ENCODE measurements at places on chromosomes 16 and 17.

- DNase-seq = no peak
These were observed 414.6 kb downstream of the SLC39A11 start for GRCh38 chr17:72677714-72678390.

- DNase-seq = no peak
These were observed 585 bp upstream of the KRT36 start for GRCh38 chr17:41490000-41490990.

DNA sequence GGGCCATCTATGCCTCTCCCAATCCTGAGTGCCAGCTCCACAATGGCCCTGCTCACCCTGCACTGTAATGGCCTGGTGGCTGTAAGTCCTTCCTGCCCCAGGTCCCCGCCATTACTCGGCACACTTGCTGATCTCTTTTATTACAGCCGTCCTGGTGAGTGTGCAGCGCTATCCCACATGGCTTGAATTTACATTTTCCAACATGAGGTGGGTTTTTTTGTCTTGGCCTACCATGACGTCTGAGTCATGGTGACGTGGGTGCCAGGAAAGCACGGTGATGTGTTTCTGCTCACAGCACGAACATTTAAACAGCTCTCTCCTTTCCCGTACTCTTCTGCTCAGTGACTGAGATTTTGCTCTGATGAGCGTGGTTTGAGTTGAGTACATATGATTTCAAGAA lies 55.2 kb upstream of the FOXF1 start:
- DNase-seq = no peak

DNA sequence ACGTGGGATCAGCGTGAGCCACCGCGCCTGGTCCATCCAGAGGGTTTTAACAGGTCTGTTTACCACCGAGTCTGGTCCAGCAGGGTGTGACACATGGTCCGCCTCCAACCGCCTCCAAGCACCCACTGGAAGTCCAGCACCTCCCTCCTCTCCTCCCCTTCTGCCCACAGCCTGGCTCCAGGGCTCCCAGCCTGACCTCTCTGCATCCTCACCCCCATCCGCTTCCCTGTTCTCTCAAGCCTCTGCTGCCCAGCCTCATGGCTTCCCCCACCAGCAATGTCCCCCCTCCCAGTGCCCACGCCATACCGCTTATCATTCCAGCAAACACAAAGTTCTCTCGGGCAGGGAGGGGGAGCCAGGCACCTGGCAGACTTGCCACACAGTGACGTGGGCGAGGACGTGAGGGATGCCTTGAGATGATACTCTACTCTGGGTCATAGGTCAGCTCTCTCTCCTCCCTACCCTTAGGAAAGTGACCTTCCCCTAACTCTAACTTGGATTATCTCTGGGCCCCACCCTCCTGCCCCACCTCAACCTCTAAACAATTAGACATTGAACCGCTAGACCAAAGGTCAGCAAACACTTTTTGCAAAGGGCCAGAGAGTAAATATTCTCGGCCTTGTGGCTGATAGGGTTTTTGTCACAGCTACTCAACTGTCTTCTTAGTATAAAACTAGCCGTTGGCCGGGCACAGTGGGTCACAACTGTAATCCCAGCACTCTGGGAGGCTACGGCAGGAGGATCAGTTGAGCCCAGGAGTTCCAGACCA lies 23.1 kb downstream of the CDC42EP4 start:
- DNase-seq = no peak

DNA sequence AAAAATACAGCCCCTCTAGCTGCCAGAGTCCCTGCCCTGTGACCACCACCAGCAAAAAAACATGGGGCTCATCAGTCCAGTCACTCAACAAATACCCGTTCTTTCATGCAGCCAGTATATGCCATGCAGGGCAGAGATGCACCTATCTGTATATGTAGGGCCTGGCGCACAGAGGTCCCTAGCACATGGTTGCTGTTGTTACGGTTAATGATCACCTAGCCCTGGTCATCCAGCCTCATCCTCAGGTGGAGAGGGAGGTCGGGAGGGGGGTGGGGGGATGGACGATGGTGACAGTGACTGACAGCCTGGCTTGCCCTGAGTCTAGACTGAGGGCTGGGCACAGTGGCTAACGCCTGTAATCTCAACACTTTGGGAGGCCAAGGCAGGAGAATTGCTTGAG lies 1.5 kb downstream of the SDR42E2 start:
- DNase-seq = no peak

- DNase-seq = no peak
These were observed 42.2 kb downstream of the RPTOR start for GRCh38 chr17:80586846-80587228.

DNA sequence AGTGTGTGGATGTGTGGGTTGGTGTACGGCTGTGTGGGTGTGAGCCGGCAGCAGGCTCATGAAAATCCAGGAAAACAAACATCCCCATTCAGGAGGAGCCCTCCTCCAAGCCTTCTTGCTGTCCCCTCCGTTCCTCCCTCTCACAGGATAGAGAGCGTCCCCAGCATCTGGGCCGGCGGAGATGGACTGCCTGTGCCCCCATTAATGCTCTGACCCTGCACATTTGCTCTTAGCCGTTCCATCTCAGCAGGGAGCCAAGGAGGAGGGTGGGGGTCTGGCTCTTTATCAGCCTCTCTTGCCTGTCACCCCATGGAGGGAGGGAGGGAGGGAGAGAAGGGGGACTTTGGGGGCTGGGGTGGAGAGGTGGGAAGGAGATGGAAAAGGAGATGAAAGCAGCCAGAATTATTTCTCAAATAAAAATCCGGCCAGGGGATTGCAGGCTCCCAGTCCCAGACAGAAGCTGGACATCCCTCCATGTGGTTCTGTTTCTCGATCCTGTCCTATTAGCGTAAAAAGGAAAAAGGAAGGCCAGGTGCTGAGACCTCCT lies 240.0 kb upstream of the ZFHX3 start:
- DNase-seq = no peak

DNA sequence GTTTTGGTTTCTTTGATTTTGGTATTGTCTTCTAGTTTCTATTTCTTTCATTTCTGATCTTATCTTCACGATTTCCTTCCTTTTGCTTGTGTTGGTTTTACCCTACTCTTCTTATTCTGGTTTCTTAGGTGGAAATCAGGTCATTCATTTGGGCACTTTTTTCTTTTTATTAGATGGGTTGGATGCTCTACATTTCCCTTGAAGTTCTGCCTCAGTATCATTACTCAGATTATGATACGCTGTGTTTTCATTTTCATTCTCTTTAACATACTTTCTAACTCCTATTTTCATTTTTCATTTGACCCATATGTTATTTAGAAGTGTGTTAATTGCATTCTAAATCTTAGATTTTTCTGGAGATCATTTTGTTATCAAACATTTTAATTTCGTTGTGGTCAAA lies 108.6 kb downstream of the IRF8 start:
- DNase-seq = no peak

GRCh38 chr17:82638183-82638773 lies 10.0 kb downstream of the WDR45B start:
- no peak for DNase-seq

GRCh38 chr17:58506354-58507080 lies 7.9 kb downstream of the MTMR4 start:
- DNase-seq = no peak

DNA sequence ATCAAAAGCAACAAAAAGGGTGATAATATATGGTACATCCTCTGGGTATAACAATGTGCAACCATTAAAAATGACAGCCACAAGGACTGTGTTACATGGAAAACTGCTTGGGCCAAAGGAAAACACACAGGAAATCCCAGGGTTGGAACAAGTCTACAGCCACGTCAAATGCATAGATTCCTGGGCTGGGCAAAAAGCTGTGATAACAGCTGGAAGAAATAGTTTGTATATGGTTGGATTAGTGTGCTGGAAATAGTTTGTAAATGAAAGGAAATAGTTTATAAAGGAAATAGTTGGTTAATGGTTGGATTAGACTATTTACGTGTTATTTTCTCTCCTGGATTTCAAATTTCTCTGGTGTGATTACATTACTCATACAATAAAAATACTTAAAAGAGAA lies 2.6 kb downstream of the HSD17B2 start:
- no peak for DNase-seq

GRCh38 chr17:48308581-48308980 lies 121.4 kb downstream of the SKAP1 start:
- DNase-seq = no peak

- no peak for DNase-seq
These were observed 200.5 kb downstream of the NTN1 start for GRCh38 chr17:9221922-9222180.

DNA sequence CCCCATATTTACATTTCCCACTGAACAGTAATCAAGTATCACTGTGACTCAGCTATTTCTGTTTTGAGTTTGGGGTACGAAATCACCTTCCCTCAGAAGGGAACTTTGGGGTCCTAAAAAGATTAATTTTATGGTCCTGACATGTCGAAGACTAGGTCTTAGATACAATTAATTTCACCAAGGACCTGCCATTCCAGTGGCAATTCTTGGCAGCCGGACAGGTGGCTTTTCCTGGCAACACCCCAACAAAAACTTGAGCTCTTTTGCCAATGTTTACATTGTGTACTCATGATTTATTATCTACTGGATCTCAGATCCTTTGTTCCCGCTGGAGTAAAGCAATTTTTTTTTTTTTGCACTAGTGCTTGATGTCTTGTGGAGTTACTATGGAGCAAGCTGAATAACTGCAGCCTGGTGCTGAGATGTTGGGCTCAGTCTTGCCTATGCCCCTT lies 14.4 kb downstream of the SLFN5 start:
- DNase-seq = peak; percentile 86

- no peak for DNase-seq
These were observed 134.7 kb upstream of the ELAC2 start for GRCh38 chr17:13152501-13152900.

- no peak for DNase-seq
These were observed 44.9 kb upstream of the TRAP1 start for GRCh38 chr16:3762107-3762750.

GRCh38 chr17:33370401-33370800 lies 77.3 kb upstream of the ASIC2 start:
- no peak for DNase-seq

DNA sequence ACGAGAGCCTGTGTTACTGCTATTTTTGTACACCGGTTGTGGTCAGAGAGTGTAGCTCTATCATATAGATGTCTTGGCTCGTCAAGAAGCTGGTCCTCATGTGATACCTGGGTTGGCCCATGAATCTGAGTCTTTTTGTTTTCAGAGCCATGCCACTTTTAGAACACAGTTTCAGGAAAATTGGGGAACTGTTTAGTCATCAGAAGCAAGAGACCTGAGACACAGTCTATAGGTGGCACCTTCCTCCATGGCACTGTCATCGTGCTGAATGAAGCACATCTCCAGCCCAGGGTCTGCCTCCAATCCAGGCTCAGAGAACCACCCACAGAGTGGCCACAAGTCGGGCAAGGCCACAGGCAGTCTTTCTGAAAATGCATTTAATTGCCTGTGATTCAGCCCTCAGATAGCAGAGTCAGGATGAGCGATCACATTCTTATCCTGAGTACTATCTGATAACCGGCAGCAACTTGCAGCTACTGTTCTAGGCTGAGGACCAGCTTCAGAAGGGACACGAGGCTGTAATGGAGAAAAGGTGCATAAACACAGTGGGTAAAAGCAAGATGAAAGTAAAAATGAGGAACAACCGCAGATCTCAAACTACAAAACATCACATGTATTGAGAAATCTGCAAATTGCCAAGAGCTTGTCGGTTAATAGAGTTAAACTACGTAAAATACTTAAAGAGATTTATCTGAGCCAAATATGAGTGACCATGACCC lies 14.2 kb upstream of the HAPSTR1 start:
- DNase-seq = no peak

GRCh38 chr17:21358682-21359482 lies 17.3 kb upstream of the KCNJ12 start:
- DNase-seq = no peak
